ENCODE measurements at places on chromosomes 5 and 9.

GRCh38 chr5:124744170-124744971 is 2.1 kb downstream of the ZNF608 start:
- DNase-seq: peak; percentile 35

- no peak for DNase-seq
Observed at GRCh38 chr5:81590498-81591384, 160.2 kb downstream of the SSBP2 start.

DNA sequence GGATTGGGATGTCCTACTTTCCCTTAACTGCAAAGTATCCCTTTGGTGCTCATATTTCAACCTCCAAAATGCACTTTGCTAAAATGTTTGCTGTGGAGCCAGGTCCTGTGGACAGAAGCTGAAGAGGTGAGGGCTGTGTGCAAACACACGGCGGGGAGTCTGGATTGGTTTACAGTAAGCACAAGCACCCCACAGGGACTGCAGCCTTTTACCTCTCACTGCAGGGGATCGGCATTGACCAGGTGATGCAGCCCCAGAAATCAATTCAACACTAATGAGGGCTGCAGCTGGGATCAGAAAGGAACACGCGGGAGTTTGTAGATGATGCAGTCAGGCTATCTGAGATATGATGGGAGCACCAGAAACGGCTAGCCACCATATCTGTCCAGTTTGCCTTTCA is 450.9 kb downstream of the CCDC171 start:
- DNase-seq: no peak

- peak; percentile 4 for DNase-seq
Observed at GRCh38 chr9:93898502-93899426, 56.4 kb downstream of the BARX1 start.

Data from WERI-Rb-1 (cell line).